ENCODE measurements at places on chromosomes 5 and 9.
A peak's percentile ranks its signal among the peaks of the same experiment; 100 is the strongest.

GRCh38 chr5:168193493-168194250, 97.8 kb upstream of the WWC1 start:
- no peak for DNase-seq

DNA sequence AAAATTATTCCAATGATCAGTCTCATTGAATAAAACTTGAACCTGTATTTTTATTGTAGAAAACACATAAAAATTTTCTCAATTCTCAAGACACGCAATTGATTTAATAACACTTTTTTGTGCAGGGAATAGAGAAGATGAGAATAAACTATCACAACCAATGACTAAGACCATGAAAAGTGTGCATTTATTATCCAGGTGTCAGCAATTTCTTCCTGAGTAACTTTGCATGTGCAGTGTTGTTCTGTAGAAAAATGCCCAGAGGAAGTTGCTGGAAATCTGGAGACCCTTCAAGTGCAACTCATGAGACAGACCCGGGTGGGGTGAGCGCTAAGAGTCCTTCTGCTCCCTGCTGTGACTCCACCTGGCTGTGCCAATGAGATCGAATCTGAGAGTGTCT, 405.7 kb downstream of the SEMA5A start:
- no peak for DNase-seq

- no peak for DNase-seq
Observed at GRCh38 chr5:75113354-75114113, 61.2 kb upstream of the GCNT4 start.

DNA sequence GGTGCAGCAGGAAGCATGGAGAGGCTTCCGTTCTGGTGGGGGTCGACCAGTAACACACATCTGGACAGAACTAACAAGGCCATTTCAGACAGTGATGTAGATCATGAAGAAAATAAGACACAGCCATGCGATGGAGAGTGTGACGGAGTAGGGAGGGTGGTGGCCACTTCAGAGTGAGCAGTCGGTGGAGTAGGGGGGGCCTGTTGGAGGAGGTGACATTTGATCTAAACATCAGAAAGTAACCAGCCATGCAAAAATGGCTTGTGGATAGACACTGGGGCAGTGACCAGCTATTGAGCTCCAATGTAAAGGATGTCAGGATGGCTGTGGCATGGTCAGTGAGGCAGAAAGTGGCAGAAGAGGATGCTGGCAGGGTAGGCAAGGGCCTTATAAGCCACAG, 65.9 kb downstream of the PPARGC1B start:
- no peak for DNase-seq

GRCh38 chr5:139079225-139079990, 118.8 kb downstream of the SIL1 start:
- DNase-seq: no peak

DNA sequence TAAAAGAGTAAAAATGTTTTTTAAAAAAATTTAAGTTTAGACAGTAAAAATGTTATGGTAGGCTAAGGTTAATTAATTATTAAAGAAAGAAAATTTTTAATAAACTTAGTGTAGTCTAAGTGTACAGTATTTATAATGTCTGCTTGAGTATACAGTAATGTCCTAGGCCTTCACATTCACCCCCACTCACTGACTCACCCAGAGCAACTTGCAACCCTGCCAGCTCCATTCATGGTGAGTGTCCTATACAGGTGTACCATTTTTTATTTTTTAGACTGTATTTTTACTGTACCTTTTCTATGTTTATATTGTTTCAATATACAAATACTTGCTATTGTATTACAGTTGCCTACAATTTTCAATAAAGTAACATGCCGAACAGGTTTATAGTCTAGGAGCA, 234.1 kb downstream of the AUH start:
- DNase-seq: no peak

- DNase-seq: no peak
Observed at GRCh38 chr5:69467442-69468225, 25.0 kb upstream of the OCLN start.

DNA sequence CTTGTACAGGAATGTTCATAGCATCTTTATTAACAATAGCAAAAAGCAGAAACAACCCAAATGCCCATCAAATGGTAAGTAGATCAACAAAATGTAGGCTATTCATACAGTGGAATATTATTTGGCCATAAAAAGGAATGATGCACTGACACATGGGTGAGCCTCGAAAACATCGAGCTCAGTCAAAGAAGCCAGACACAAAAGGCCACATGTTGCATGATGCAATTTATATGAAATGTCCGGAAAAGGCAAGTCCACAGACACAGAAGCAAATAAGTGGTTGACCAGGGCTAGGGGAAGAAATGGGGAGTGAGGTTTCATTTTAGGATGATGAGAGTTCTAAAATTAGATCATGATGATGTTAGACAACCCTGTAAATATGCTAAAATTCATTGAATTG, 16.5 kb upstream of the SLC2A8 start:
- no peak for DNase-seq

- DNase-seq: no peak
Observed at GRCh38 chr9:92328225-92328624, 2.5 kb downstream of the CENPP start.

- DNase-seq: no peak
Observed at GRCh38 chr5:123156577-123157296, 67.7 kb downstream of the PRDM6 start.

- DNase-seq: peak; percentile 89
Observed at GRCh38 chr9:115118879-115119218, 892 bp upstream of the TNC start.

GRCh38 chr5:164336906-164337305, 831.5 kb downstream of the MAT2B start:
- no peak for DNase-seq

DNA sequence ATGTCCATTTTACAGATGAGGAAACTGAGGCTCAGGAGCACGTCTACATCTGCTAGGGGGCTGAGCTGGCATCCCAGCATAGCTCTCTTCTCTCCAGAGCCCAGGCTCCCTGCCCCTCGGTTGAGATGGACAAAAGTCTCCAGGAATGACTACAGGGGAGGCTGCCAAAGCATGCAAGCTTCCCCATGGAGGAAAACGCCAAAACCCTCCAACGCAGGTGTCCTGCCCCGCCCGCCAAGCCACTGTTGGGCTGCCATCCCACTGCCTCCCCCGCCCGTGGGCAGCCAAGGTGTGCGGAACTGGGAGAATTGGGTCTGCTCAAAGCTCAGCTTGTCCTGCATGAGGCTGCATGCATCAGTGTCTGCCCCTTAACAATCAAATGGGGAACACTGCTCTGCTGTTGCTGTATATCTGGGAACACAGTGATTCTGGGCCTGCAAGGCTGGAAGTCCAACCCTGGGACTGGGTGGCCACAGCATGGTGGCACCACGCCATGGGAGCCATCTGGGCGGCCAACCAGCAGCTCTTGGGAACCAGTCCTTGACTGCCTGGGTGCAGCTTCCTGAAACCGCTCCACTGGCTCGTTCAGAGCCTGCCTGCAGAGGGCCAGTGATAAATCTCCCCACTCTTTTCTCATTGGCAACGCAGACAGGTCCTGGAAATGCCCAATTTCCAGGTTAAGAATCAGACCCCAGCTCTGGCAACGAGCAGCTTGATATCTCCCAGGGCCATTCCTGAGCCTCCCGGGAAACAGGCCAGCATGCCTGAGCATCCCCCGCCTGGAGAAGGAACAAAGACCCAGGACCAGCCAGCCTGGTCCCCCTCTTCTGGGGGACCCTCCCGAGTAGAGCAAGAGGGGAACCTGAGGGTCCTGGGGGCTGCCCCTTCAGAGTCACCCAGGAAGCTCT, 3.5 kb downstream of the RALGDS start:
- DNase-seq: peak; percentile 78

- no peak for DNase-seq
Observed at GRCh38 chr5:173659423-173659822, 43.0 kb upstream of the BOD1 start.

GRCh38 chr9:69655065-69655464, 17.1 kb downstream of the APBA1 start:
- DNase-seq: no peak

GRCh38 chr9:129172816-129173215, 5.2 kb downstream of the IER5L start:
- DNase-seq: no peak

DNA sequence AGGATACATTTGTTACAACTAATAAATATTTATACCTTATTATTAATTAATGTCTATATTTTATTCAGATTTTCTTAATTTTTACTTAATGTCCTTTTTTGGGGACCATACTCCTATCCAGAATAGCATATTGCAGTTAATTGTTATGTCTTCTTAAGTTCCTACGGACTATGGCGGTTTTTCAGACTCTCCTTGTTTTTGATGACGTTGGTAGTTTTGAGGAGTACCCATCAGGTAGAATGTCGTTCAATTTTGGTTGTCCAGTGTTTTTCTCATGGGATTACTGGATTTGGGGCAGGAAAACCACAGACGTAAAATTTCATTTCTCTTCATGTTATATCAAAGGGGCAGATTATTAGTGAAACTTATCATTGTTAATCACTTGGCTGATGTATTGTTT, 223.7 kb downstream of the ISL1 start:
- no peak for DNase-seq

GRCh38 chr5:99000876-99001275, 72.1 kb upstream of the CHD1 start:
- DNase-seq: no peak

DNA sequence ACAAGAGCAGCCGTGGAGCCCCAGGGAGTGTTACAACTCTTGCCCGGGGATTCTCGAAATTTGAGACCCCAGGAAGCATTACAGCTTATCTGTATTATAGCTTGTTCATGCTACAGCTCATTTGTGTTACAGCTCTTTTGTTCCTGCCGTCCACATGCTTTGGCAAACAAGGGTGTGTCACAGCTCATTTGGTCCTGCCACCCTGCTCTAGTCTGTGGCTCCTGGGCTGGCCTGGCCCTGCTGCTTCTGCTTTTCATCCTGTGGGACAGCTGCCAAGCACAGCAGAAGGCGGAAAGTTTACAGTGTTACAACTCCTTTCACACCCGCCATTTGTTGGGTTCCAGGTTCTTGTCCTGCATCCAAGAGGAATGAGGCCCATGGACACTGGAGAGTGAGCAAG, 685.0 kb downstream of the SLCO4C1 start:
- DNase-seq: no peak

- DNase-seq: peak; percentile 52
Observed at GRCh38 chr9:121770415-121771273, 119.2 kb downstream of the DAB2IP start.

DNA sequence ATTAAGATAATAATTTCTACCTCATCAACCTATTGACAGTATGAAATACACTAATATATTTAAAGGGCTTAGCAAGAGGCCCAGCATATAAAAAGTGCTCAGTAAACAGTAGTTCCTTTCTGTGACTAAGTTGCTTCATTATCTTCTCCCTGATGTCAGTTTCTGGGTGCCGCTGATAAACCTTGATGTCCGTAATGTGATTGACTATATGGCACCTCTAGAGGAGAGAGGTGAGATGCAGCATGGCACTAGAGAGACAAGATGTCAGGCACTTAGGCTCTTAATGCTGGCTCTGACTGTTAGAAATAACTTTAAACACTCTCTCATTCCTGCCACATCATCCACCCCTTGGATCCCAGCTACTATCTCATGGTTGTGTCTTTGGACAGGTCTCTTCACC, 455.9 kb upstream of the KLF4 start:
- DNase-seq: no peak

GRCh38 chr5:164818445-164818844, 1313.0 kb downstream of the MAT2B start:
- DNase-seq: no peak

DNA sequence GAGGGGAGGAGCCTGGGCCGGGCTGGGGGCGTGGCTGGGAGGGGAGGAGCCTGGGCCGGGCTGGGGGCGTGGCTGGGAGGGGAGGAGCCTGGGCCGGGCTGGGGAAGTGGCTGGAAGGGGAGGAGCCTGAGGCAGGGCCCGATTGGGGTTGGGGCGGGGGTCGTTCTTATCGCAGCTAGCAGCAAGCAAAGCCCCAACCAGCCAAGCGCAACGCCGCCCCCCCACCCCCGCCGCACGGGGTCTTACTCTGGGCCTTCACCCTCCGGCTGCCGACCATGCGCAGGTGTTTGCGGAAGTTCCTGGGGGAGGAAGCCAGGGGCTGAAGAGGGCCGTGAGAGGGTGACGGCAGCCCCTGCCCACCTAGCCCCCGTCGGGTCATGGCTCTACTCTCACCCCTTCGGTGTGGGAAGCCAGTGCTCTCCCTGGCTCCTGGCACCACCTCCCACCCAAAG, 5.0 kb downstream of the NSMF start:
- DNase-seq: peak; percentile 80

GRCh38 chr9:114313186-114313585, 9.7 kb upstream of the ORM1 start:
- DNase-seq: peak; percentile 27

DNA sequence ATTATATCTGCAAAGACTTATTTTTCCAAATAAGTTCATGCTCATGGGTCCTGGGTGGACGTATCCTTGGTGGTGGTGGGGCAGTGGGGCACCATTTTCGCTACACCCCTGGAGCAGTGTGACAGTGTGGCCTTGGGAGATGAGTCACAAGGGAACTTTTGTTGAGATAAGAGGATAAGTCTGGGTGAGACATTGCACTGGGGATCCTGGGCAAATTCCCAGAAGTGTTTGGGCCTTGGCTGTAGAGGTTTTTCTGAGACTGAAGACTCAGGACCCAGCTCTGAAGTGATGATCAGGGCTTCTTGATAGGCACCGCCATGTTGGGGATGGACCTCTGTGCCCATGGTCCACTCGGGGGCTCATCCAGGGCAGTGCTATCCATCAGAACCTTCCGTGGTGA, 149.4 kb downstream of the MACROH2A1 start:
- DNase-seq: no peak

GRCh38 chr5:109035436-109035835, 287.7 kb downstream of the FER start:
- no peak for DNase-seq

Data from aorta (tissue), 5 donors.